Upper lobe of right lung (tissue), 1 donor: ENCODE measurements at places on chromosomes 11 and 22.

DNA sequence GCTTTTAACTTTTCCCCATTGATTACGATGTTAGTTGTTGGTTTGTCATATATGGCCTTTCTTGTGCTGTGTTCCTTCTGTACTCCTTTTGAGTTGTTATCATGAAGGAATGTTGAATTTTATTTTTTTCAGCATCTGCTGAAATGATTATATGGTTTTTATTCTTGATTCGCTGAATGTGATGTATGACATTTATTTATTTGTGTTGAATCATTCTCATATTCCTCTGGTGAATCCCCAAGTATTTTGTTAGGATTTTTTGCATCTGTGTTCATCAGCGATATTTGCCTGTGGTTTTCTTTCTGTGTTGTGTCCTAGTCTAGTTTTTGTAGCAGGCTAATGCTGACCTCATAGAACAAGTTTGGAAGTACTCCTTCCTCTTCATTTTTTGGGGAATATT is 78.2 kb downstream of the GGT1 start:
- DNase-seq: no peak

GRCh38 chr11:22479208-22479607 is 141.0 kb downstream of the SLC17A6 start:
- DNase-seq: no peak

GRCh38 chr11:95920460-95921105 is 3.3 kb downstream of the MTMR2 start:
- no peak for DNase-seq

DNA sequence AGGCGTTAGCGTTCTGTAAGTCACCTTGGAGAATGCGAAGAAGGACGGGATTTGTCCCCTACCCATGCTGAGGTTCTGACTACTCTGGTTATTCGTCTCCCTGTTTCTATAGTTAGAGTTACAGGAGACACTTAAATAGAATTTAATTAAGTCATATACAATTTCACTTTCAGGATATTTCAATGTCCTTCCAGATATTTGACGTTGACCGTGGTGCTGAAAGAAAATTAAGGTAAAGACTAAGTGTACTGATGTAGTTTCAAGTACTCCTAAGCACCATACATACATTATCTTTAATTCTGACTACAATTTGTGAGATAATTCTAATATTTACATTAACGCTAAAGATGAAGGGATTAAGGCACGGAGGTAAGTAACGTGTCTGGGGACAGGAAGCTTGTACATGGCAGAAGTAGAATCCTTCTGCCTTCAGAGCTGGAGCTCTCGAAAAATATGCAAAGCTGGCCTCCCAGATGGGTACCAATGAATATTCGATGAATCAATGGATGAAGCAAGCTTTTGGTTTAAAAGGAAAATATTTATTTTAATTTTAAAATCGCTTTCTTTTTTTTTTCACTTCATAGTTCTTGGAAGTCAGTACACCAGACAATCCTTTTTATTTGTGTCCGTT is 539 bp upstream of the SLC36A4 start:
- DNase-seq: no peak

GRCh38 chr11:117058761-117059261 is 39.4 kb downstream of the SIK3 start:
- DNase-seq: no peak
